ENCODE measurements at places on chromosomes 1 and 21.
A peak's percentile ranks its signal among the peaks of the same experiment; 100 is the strongest.

DNA sequence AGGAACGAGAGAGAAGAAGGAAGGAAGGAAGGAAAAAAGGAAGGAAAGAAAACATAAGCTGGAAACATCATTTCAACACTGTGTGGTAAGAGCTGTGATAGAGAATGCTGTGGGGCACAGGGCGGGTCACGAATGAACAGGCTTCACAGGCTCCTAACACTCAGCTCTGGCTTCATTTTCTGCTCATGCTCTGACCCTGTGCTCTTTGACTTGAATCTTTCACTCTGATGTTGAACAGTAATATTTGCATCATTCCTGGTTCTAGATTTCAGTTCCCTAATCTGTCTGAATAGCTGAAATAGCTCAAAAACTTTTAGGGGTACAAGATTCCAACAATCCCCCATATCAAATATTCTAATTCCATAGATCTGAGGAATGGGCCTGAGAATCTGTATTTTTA lies 207.3 kb downstream of the LHX8 start:
- no peak for DNase-seq

DNA sequence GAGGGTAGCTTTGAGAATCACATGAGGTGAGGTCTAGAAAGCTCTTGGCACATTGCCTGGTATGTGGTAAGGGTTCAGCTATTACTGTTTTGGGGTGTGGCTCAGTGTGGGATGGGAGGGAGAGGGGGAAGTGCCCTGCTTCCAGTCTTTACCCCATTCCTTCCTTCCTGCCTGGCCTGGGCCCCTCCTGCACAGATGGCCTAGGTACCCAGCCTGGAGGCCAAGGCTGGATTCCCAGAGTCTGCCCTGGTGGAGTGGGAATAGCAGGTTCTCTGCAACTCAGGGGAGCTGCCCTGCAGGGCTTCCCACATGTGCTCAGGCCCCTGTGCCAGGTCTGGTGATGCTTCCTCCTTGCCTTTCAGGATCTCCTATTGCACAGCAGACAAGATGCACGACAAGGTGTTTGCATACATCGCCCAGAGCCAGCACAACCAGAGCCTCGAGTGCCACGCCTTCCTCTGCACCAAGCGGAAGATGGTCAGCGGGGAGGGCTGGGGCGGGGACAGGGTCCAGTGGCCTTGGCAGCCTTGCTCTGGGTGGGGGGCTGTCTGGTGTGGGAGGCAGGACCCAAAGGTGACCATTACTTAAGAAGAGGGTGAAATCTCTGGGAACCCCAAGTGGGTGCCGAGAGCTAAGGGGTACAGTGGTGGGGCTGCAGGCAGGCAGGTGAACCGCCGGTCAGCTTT lies 13.5 kb downstream of the LDLRAP1 start:
- DNase-seq = no peak

DNA sequence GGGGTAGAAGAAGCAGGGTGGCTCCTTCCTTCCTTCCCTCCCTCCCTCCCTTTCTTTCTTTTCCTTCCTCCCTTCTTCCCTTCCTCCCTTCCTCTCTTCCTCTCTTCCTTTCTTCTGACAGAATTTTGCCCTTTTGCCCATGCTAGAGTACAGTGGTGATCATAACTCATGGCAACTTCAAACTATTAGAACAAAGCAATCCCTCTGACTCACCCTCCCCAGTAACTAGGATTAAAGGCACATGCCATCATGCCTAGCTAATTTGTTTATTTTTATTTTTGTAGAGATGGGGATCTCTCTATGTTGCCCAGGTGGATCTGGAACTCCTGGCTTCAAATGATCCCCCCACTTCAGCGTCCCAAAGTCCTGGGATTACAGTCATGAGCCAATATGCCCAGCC lies 10.0 kb upstream of the RPE65 start:
- DNase-seq = no peak

- peak; percentile 27 for DNase-seq
These were observed 5.2 kb upstream of the ERRFI1 start for GRCh38 chr1:8031176-8031785.

GRCh38 chr1:206661161-206661820 lies 23.4 kb upstream of the MAPKAPK2 start:
- no peak for DNase-seq

DNA sequence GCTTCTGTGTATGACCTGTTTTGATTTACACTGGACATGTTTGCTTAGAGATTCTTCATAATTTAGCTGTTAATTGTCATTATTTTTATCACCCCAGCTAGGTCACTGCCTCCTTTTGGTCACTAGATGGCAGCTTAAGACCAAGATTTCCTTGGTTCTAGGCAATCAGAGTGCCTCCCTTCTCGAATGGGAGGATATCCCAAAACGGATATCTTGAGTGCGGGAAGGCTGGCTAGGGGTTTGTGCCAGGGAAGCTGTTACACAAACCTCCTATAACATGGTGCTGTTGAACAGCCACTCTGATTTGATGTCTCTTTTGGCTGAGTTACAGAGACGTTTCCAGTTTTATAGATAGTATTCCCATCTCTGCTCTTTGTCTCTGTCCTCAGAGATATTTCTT lies 283.5 kb downstream of the S1PR1 start:
- DNase-seq = peak; percentile 7

DNA sequence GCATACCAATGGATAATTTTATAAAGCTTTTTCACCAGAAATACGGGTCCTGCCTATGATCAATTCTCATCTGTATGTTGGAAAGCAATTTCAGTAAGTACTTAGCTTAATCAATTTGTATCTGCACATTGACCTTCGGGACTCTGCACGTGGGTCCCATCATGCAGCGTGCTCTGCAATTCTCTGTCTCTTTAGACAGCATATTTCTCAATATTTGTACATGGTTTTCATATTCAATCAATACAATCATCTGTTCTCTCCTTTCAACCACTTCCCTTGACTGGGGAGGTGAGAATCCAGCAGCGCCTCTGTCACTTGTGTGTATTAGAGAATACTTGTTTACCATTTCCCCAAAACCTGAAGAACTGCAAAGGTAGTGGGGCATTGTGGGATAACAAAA lies 220.5 kb downstream of the TNR start:
- DNase-seq = no peak

DNA sequence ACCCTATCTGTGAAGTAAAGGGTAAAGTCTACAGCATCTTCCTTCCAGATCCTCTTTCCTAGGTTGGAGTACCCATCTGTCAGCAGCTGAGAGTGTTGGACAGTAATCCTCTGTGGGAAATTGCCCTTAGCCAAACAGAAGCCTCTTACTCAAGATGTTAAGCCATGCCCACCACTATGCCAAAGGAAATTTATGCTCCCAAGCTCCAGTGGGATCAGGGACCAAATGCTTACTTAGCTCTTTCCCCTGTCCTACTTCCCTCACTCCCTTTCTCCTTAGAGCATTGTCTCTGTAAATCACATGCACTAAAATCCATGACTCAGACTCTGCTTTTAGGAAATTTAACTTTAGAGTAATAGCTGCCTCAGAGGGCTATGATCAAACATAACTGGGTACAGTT lies 254.0 kb downstream of the BRINP2 start:
- DNase-seq = no peak

DNA sequence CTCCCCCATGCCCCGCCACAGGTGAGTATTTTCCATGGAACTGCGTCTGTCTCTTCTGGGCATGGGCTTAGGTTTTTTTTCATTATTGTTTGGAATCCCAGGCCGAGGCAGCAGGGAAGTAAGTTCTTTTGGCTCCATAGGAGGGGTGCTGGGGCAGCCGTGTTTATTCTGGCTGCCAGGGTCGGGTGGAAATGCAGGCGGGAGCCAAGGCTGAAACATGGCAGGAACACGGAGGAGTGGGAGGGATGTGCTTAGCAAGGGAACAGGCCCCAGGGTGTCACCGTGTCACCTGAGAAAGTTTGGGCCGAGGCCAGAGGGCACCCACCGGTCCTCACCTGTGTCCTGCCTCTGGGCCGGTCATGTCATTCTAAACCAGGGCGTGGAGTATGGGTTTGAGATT lies 4.5 kb upstream of the DHRS3 start:
- DNase-seq = no peak

DNA sequence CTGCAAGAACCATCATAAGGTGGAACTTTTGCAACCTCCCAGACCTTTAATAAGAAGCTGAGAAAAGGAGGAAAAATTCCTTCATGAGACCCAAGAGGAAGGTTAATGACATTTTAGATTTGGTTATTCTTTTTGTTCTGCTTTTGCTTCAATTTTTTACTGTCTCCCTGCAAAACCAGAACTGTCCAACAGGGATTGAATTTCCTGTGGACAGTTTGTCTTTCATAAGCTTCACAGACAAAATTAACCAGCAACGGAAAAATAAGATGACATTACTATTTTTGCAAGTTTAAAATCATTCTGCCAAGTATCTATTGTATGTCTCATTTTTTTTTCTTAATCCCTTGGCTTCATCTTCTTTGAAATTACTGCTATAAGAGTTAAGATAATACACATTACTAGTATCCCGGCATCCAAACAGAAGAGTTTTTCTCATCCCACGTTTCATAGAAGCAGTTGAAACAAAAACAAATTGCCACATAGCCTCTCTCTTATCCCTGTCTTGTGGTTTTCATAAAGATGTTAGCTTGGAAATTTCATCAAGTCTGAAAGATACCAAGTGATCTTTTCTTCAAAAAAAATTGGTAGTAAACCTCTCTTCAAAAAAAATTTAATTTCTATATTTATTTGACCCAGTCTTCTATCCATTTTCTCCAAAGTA lies 465.3 kb upstream of the PTBP2 start:
- DNase-seq = no peak

GRCh38 chr1:151716771-151717631 lies at the start of gene CELF3:
CELF3 (minus strand) TSS chr1:151716803; CDS start chr1:151716020, 783 bp downstream.
- peak; percentile 17 for DNase-seq

Measured in heart right ventricle (tissue), 16 donors.